Upper lobe of right lung (tissue), 1 donor: ENCODE measurements at places on chromosomes 2 and 18. TPM values are rescaled to one million over a fixed set of nuclear protein-coding genes. Genes with fewer than 3 reads are reported as not detected.

VWC2L gene
- total RNA-seq: not detected

DNA sequence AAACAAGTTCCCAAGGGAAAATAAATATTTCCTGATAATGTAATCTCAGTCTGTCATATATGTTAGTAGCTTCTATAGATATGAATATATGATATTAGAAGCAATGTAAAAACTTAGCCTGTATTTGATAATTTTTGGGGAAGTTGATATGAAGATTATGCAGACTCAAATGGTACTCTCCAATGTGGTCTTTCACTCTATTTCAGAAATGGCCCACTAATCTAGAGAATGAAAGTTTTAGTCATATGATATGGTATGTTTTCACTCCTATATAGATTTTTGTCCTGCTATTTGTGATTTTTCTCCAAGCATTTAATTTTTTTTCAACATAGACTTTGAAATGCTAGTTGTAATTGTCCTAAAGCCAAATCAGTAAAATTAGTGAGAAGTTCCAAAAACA lies 236.7 kb upstream of the BOD1L2 start:
- no peak for DNase-seq

GRCh38 chr2:216110620-216111019 lies 1.5 kb downstream of the XRCC5 start:
- no peak for DNase-seq

DNA sequence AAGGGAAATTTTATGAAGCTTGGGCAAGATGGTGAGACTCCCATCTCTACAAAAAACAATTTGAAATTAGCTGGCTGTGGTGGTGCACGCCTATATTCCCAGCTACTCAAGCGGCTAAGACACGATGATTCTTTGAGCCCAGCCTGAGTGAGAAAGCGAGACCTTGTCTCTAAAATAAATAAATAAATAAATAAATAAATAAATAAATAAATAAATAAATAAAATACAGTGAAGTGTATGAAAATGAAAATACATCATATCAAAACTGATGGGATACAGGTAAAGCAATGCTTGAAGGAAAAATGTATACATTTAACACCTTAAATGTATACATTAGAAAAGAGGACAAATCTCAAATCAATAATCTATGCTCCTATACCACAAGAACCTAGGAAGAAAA lies 15.7 kb downstream of the EXOC6B start:
- no peak for DNase-seq

GRCh38 chr2:102789349-102790090 lies 27.7 kb downstream of the TMEM182 start:
- DNase-seq: no peak
